Amygdala (tissue), 56 donors: ENCODE measurements at places on chromosomes 16 and 17.

GRCh38 chr17:71430281-71430680 lies 690.5 kb upstream of the SOX9 start:
- DNase-seq = no peak

DNA sequence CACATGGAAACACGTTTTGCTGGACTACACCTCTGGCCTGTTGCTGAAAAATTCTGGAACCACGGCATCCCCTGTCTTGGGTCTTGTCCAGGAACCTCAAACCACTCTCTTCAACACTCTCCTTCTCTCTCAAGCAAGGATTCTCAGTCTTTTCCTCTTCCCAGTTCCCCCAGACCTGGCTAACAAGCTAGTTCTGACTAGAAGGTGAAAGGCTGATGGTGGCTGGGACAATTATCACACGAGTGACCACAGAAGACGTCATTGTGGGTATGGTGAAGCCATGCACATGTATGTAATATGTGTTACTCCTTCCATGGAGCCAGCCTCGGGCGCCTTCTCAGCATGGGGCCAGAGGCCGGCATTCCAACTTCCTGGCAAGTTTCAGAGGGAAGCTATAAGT lies 123.0 kb downstream of the CDYL2 start:
- no peak for DNase-seq

GRCh38 chr16:31880322-31880979 lies 6.8 kb downstream of the ZNF267 start:
- DNase-seq = no peak

GRCh38 chr16:29694384-29695195 lies 15.6 kb downstream of the QPRT start:
- no peak for DNase-seq

DNA sequence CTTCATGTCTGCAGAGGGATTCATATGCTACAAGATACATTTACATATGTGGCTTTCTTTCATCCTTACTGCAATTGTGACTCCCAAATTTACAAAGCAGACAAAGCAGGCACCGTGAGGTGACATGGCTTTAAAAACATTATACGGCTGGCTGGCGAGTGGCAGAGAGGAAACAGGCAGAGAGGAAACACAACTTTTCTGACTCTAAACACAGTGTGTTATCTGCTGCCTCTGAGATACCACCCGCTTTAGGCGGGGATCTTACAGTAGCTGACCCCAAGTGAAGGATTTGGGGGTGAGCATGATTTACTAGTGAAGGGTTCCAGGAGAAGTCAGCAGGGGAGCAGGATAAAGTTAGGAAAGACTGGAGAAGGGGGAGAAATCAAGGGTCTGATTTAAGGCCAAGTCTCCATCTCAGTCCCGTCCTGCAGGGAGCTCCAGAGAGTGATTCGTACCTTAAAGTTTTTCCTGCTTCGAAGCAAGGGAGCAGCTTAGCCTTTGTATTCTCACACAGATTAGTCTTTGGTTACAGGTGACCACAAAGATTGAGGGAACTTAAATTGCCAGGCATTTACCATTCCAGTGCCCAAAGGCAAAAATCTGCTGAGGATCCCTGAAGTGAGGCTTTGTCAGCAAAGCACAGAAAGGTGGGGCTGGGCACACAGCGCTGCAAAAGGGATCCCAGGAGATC lies 355.0 kb downstream of the GRIN2A start:
- no peak for DNase-seq

DNA sequence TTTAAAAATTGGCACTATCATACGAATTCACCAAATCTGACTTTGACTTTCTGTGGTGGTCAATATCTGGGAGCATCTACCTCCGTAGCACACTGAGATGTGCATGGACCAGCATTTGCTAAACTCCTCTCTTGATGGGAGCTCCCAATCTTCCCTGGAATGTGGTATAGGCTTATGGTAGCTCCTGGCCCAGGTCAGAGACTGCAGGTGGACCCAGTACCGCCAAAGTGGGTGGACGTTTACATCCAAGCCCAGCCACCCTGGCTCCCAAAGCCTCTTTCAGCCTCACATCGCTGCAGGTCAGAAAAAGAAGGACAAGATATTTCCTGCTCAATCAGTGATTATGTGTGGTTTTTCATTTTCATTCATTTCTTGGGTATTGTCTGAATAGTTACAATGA lies 43.1 kb upstream of the NKD1 start:
- DNase-seq = no peak

DNA sequence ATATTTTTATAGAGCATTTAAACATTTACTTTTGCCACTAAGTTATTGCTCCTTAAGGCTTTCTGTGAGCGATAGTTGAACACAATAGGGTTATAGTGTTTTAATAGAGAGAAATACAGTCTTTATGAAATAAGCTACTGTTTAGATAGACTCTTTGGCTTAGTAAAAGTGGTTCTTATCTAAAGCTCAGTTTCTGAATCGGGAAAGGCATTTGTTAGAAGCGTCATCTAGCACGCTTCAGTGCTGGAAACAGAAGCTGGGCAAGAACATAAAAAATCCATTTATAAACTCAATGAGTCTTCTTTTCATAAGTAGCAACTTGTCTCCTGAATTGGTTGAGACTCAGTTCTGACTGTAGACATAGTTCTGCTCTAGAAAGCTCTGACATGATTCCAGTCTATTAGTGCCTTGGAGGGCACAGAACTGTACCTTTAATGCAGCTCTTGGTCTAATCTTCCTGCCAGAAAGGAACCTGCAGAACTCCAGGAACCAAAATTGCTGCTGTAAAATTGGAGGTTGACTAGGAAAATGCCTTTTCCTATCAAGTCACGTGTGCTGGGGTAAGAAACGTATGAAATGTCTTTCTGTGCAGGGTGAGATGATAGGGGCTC lies 55.4 kb upstream of the DNAJA2 start:
- DNase-seq = no peak

DNA sequence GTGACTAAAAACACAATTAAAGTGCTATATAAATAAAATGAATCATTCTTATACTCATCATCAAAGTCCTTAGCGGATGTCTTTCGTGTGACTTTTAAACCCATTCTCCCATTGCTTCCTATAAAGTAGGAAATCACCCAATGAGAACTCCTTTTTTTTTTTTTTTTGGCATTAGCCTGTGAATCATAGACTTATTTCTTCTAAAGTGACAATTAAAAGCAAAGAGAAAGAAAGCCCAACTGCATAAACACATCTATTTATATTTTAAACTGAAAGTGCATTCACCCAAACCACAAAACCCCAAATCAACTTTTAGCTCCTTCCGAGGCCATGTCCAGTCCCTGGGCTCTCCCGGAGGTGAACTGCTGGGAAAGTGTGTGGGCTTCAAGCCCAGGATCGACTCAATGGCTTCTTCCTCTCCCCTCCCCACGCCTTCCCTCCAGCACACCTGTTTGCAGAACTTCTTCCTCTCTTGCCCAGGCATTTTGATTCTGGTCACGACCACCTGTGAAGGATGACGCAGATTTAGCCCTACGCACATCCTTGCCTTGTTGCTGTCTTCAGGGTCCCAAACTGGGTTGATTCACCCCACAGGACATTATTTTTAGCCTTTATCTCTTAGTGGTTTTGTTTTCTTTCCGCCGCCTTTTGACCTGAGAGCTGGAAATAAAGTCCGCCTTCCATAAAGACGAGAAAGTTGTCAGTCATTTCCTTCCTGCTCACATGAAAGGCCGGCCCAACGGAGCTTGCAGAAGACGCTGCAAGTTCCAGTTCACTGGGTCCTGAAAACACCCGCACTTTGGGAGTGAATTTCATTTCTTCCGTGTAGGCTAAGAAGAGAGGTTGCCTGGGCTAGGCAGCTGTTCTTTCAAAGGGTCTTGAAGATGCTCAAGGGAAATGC lies 166.8 kb downstream of the MAP2K6 start:
- DNase-seq = no peak

DNA sequence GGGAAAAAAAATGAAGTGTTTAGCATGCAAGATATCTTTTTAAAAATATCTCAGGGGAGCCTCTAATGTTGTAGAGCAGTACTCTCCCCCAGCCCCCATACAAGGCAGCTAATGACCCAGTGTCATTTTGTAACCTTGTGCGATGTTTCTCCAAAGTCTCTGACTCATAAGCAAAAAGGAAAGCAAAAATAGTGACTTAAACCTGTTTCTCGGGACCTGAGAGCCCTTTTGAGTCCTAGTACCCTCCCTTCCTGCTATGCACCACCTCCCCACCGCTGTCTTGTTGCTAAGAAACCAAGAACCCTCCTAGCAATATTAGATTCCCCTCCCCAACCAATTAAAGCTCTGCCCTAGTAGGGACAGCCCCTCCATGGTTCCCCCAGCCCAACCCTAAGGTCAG lies 2.8 kb downstream of the MYCBPAP start:
- DNase-seq = no peak

DNA sequence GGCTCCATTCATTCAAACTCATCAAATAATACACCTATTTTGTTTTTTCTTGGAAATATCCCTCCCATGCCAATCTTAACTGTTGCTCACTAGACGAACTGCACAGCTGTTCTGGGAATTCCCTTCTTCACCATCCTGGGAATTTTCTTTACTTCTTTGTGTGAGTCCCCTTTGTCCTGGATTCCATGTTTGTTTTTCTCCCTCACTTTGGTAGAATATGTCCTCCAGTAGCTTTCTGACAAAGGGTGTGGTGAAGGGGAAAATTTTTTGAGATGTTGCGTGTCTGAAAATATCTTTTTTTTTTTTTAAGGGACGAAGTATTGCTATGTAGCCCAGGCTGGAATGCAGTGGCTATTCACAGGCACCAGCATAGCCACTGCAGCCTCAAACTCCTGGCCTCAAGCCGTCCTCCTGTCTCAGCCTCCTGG lies 17.2 kb upstream of the UTP6 start:
- no peak for DNase-seq

- no peak for DNase-seq
These were observed 22.6 kb downstream of the ENDOV start for GRCh38 chr17:80437532-80437931.

- DNase-seq = no peak
These were observed 13.7 kb downstream of the DNAH17 start for GRCh38 chr17:78563189-78564145.

DNA sequence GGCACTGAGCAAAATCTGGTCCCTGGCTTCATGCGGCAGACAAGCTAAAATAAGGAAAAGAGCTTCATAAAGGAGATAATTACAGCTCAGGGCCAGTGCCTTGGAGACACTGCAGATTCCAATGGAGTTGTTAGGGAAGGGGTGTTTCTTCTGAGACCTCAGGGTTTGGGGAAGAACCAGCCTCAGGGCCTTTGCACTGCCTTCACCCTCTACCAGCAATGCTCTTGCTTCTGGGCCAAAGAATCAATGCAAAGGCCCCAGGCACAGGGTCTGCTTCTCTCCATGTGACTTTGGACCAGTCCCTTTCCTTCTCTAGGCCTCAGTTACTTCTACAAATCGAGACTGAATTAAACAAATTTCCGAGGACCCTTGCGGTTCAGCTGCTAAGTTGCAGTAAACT lies 36.2 kb upstream of the GAN start:
- DNase-seq = no peak

DNA sequence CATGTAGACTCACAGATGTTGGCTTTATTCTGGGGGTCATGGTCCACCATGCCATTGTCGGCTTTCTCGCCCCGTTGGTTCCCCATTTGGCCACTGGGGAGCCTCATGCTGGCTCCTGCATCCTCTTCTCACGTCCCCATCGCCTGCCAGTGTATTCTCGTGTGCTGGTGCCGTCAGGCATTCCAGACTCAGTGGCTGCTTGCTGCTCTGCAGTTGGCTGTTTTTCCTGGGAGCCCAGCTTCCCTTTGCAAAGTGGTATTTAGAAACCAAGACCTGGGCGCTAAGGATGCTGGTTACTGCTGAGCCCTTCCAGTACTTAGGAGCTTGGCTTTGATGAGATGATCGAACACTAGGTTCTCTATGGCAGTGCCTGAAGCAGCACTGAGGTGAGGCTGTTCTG lies 19.1 kb downstream of the CRAMP1 start:
- no peak for DNase-seq

DNA sequence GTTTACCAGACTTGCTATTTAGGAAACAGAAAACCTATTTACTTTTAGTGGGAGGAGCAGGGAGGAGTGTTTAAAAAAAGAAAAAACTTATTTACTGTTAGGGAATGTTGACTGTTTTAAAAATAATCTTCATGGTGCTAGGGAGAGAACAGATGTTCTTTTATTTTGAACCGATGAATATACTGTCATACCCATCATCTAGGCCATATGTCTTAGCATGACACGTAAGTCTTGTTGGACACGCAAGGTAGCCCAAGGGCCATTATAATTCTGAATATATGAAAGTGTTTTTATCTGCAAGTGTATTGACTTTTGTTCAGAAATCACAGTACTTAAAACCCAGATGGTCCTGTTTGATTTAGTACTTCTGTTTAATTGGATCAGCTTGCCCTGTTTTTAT lies 11.6 kb downstream of the WIPF2 start:
- no peak for DNase-seq

DNA sequence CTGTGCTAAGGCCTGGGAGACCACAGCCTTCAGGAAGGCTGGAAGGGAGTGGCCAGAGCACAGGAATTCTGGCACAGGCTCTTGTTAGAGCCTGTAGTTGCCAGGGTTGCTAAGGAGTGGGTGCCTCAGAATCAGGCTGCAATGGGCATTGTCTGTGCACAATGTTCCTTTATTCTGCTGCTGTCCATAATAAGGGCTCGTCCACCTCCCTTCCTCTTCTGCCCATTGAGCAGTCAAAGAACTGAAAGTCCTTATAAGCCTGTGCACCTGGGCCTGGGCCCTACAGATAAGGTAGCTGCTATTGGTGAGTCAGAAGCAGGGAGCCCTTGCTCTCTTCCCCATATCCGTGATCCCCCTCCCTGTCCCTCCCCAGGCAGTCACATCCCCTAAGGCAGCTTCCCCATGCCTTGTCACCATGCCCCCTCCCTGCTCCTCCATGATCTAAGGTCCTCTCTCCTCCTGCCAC lies 5.4 kb upstream of the CNGB1 start:
- DNase-seq = peak; percentile 14

- DNase-seq = no peak
These were observed 5.2 kb upstream of the TSPOAP1 start for GRCh38 chr17:58333736-58334207.
